Activated T-helper 1 cell treated with anti-CD3 and anti-CD28 coated beads, Interleukin-2, amount 50 U/mL, for 16 hours (primary cell): ENCODE measurements at places on chromosomes 4 and X.

GRCh38 chr4:3683744-3684421, 82.3 kb upstream of the ADRA2C start:
- no peak for DNase-seq

GRCh38 chrX:2325076-2325784, 175.5 kb downstream of the DHRSX start:
- no peak for DNase-seq

GRCh38 chrX:44975666-44976263, 102.8 kb downstream of the KDM6A start:
- DNase-seq, result no peak

GRCh38 chrX:93528917-93529316, 144.5 kb downstream of the NAP1L3 start:
- no peak for DNase-seq

DNA sequence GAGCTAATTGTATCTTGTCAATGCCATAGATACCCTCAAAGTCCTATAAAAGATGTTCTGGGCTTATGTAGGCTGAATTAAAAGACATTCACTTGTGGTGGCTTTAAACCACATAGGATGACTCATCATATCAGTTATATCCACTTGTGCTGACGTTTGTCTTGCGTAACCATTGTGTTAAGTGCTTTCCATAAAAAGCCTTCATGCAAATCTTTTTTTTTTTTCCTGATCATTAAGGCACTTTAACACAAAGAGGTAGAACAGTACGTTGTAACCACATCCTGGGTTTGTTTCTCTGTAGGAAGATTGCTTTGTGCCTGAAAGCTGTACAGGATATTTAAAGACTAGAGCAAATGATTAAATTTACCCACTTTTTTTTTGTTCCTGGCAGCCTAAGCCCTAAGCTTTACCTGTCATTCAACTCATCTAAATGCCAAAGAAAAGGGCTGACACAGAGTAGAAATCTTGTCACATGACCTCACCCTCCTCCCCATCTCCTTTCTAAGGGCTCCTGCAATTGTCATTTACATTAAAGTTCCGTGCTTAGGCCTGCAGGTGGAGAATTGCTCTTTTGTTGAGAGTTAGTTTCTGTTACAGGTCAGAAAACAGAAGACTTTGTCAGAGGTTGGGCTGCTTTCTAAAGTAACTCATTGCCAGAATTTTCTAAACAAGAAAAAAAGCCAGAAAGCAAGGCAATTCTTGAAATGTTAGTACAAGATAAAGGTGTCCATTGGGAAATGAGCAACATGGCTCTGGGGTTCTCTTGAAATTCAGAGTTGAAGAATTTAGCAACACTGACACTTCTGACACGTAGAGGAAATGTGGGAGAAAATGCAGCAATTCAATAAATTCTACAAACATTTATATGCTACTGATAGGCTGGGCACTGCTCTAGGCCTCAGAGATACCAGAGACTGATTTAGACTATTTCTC, 555.6 kb downstream of the PPARGC1A start:
- no peak for DNase-seq

- no peak for DNase-seq
These were observed 609.3 kb downstream of the FSTL5 start for GRCh38 chr4:161554372-161554990.

DNA sequence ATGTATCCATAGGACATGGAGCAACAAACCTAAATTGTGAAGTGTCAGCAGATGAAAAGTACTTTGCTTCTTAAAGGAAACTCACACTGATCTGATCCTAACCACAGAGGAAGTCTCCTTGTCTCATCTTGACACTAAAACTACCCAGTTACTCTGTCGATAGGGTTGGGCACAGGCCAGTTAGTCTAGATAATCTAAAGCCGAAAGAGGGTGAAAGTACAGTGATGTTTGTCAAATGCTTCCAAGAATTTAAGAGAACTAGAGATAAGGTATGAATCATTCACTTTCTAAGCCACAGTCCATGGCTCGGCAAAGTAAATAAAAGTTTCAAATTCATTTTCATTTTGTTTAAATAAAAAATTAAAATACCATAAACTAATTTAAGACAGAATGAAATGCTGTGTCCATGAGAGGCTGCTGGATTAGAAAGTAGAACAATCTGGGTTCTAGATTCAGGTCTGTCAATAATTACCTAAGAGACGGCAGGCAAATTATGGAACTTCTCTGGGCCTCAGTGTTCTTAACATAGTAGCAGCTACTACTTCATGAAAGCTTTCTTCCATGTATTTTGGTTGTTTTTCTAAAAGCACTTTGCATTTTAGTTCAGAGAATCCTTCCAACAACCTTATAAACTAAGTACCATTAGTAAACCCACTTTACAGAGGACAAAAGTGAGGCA, 176.7 kb downstream of the LDB2 start:
- no peak for DNase-seq

GRCh38 chr4:54032558-54033135, 31.8 kb downstream of the CHIC2 start:
- DNase-seq, result no peak

GRCh38 chr4:118772081-118772766, 63.7 kb downstream of the SEC24D start:
- no peak for DNase-seq

DNA sequence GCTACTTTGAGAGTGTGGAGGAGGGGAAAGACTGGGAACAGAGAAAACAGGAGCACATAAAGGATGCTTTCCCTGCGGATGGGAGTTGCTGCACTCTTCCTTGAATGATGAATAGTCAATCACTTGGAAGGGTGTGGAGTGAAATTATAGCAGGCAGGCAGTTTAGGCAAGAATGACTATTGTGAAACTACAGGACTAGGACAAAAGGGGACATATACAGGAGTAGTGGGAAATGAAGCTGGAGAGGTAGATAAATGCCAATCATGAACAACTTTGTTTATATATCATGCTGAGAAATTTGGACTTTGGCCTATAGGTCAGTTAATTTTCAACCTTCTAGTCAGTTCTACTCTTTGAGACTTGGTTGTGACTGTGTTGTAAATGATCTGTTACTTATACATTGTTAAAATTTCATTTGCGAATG, 76.9 kb downstream of the PAQR3 start:
- DNase-seq, result no peak

DNA sequence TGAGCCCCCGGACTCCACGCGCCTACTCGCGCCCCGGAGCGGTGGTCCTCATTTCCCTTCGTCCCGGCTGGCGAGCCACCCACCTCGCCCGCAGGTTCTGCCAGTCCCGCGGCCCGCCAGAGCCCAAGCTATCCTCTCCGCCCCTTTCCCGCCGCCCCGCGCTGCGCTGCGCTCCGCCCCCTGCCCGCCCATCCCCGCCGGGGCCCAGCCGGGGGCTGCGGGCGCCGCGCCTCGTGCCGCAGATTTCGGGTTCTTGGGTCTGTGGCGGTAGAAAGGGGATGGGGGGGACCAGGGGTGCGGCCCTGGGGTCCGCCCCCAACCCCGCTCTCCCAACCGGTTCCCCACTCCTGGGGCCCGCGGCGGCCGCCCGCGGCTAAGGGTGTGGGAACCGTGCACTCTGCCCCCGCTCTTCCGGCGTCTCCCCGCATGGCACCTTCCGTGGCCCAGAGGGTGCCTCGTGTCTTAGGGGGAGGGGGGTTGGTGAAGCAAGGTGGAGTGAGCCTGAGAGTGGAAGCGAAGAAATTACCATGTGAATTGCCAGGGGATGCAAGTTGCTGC, 650.8 kb upstream of the DIPK2B start:
- no peak for DNase-seq

DNA sequence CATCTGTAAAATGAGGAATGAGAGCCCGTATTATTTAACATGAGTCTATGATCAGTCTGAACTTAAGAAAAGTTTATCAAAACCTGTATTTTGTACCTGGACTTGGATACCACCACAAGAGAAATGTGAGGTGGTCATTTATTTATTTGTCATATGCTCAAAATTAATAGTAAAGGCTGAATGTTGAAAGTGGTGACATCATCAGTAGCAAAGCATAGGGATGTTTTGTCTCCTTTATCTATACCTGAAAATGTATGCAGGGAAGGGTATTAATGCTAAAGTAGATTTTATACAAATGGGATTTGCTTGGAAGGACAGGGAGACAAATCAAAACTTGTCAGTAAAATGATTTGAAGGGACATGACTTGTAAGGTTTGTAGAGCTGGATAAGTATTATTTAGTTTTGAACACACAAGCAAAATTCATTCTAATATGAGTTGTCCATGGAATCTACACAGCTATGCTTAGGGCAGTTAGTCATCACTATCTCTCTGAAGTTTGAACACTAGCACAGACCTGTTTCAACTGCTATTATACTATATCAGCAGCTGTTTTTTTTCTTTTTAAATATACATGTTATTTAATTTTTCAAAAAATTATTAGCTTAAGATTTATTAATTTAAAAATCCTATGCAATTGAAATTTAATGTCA, 52.4 kb upstream of the GUCY1A1 start:
- no peak for DNase-seq

DNA sequence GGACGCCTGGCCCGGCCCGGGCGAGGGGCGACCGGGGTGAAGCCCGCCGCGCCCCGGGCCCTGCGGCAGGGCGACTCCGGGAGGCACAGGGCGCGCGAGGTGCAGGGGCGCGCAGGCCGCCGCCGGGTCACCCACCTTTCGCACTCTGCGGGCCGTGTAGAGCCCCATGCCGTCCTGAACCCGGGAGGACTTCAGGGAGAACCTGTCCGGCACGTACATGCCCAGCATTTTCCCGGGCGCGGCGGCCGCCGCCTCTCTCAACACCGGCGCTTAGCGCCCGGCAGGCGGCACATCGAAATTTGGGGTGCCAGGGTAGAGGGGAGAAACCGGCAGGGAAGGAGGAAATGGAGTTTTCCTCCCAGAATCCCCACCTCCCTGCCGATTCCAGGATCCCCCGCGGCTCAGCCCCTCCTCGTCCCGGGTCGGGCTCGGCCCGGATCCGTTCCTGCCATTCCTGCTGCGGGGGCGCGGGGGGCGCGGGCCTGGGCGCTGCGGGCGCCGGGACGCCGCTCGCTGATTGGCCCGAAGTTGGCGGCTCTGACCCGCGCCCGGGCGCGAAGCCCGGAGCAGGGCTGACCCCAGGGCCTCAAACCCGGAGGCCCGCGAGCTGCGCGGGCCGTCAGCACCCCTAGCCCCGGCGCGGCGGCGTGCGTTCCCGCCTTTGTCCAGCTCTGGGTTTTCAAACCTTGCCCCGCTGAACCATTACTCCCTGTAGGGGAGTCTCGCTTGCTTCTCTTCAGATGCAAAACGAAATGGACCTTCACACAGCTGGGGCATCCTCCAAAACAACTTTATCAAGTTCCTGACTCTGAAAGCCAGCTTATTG, at the start of gene PRDM5:
Gene PRDM5, minus strand, starts transcription at position 346 of the 826 bp plus-strand sequence. Its CDS starts 118 bp downstream, at position 228.
- no peak for DNase-seq

- DNase-seq, result no peak
These were observed 391.1 kb downstream of the FAM133A start for GRCh38 chrX:94065091-94065490.

- no peak for DNase-seq
These were observed 20.1 kb downstream of the GPR143 start for GRCh38 chrX:9745417-9746115.

DNA sequence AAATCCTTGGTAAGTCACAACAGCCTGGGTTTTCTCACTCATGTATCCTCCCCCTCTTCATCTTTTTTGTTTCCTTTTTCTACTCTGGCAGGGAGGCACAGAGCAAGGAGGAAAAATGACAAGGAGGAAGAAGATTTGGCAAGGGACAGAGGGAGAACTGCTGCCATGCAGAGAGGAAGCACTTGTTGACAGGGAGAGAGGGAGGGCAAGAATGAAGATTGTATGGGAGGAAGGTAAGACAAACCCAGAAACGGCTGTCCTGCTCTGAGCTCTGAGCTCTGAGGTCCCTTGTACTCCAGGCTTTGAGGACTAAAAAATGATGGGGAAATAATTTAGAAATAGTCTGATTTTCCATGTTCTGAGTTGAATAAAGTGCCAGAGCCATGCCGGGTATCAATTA, 123.9 kb downstream of the DCHS2 start:
- no peak for DNase-seq

DNA sequence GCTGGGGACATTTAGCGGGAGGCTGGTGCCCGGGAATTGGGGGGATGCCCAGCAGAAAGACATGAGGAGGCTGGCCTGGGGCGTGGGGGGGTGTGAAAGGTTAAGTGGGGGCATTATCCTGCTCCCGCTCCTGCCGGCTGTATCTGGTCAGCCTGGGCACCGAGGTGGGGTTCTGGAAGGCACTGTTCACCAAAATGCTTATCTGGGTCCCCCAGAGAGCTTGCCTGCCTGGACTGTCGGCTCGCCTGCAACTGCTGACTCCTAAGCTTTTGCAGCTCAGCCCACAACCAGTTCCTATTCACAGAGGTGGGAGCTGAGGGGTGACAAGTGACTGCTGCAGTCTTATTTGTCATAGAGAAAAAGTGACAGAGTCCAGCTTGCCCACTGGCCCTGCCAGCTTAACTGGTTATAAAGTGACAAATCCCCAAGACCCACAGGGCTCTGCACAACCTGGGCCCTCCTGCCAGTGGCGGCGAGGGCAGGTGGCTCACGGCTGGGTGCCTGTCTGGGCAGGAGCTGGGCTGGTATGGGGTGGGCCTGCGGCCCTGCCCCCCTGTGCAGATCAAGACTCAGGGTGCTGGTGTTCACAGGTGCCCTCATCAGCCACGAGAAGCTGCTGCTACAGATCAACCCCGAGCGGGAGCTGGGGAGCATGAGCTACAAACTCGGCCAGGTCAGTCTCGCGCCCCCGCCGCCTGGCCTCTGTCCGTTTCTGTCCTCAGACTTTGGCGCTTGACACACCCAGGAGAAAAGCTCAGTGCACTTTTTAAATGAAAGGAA, 23.7 kb upstream of the MSANTD1 start:
- DNase-seq, result no peak

DNA sequence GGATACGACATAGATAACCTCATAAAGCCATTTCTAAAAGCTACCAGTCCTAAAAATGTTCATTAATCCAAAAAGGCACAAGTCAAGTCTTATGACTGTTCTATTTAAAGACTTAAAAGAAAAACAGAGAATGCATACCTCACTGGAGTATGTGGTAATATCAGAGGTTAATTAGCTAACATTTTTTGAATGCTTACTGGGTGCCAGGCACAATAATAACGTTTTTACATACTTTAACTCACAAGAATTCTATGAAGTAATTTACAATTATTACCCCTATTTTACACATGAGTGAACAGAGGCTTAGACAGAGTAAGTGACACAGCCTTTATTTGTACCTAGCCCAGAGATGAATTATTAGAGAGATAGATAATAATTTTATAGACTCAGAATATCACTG, 207.5 kb downstream of the PDGFC start:
- DNase-seq, result no peak

DNA sequence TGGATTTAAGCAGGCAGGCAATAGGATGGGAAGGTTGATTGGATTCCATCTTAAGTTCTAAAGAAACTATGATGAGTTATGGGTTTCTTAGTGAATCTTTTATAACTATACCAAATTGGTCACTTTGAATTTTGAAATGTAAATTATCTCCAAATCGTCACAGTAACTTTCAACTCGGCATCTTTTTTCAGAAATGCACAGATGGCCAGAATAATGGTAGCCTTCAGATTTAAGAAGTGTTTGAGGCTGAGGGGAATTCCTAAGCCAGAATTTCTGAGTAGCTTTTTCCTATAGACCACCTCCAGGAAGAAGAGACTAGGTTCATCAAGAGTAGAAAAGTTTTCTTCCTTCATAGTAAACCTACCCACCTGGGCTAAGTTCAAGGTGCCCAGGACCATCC, 663.7 kb upstream of the TENM3 start:
- no peak for DNase-seq

- no peak for DNase-seq
These were observed 297.9 kb downstream of the GPM6A start for GRCh38 chr4:175514174-175514573.

- no peak for DNase-seq
These were observed 752 bp downstream of the FRAS1 start for GRCh38 chr4:78057600-78058550.
